ENCODE measurements at places on chromosomes 2 and 18.

DNA sequence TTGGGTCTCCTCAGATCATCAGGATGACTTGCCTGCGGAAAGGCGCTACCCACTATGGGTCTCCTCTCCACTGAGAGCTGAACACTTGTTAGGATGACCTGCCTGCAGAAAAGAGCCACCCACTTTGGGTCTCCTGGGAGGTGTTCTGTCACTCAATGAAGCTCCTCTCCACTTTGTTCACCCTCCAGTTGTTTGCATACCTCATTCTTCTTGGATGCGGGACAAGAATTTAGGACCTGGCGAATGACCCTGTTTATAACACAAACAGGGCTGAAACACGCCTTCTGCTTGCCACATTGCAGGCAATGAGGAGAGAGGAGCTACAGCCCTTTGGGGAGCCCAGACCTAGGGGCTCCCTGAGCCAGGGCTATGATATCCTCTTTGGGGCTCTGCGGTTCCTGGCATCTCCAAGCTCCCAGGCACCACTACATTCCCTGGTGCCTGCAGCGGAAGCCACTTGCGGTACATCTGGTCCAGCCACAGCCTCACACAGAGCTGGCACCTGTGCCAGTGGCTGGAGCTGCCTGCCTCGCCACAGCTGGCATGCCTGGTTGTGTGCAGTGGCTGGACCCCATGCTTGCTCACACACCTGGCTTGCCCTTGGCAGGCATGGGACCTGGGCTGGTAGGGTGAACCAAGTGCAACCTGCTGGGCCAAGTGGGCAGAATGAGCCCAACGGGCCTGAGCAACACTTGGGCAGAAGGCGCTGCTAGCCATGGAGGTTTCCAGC, 20.6 kb downstream of the ANKRD29 start:
- DNase-seq, result no peak

DNA sequence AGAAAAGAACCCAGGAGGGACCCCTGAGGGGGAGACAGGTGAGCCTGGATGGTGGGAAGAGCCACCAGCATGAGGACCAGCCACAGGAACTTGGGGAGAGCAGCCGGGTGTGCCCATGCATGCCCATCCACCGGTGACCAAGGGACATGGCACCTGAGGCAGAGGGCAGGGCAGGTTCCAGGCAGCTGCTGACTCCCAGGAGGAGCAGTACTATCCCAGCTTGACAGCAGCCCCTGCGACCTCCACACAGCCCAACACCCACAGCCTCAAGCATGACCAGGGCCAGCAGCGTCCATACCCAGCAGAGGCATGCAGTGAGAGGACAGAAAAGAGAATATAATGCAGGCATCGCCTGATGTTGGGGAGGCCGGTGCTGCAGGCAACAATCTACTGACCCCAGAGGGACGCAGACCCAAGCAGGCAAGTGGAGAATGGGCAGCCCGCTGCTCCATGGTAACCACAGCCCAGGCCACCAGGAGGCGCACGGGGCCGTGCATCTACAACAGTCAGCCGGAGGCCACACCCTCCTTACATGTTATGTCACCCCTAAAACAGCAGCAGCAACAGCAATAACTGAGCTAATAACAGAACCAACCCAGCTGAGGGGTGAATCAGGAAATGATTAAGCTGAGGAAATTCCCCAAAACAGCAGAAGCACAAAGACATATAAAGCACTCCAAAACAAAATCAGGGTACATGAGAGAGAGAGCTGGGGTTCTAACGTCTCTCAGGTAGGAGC, 44.1 kb downstream of the ANKMY1 start:
- peak; percentile 15 for DNase-seq

DNA sequence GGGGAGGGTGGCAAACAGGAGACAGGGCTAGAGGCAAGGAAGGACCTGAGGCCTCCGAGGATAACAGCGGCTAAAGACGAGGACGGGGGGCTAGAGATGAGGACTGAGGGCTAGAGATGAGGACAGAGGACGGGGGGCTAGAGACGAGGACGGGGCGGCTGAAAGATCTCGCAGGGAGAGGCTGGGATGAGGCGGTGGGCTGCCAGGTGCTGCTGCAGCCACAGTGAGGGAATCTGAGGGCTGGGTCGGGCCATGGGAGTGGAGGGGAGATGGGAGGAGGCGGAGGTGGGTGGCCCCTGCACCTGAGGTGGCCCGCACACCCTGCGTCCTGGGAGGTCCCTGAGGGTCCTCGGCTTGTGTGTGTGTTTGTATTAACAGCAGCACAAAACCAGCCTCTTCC, 350.2 kb upstream of the SALL3 start:
- DNase-seq, result no peak

DNA sequence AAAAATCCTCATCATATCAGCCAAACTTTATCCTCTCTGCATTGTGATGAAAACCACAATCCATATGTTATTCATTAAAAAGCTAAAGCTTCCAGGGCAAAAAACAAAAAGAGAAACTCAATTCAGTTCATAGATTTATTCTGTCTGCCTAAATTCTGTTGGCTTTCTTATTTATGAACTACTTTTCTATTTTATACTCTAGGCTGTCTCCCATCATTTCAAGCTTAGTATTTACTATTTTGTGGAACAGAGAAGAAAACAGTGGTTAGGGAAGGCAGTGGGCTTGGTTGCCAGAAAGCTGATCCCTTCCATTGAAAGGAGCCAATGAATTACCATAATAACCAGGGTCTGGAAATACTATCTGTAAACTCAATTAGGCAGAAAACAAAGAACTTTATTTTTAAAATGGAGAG, 71.8 kb downstream of the RAPH1 start:
- no peak for DNase-seq

DNA sequence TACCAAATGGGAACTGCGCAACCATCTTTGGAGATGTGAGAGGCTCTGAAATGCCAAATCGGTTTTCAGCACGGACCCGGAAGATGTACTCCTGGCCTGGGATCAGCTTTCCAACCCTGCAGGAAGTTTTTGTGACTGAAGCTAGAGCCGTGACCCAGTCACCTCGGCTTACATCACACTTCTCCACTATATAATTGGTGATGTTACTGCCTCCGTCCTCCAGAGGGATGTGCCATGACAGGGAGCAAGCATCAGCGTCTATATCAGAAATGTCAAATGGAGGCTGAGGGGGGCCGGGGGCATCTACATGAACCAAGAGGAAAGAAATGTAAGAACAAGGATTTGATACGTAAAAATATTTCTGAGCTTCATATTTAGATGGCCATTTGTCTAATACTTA, 104.4 kb downstream of the PLEKHA3 start:
- DNase-seq, result no peak

DNA sequence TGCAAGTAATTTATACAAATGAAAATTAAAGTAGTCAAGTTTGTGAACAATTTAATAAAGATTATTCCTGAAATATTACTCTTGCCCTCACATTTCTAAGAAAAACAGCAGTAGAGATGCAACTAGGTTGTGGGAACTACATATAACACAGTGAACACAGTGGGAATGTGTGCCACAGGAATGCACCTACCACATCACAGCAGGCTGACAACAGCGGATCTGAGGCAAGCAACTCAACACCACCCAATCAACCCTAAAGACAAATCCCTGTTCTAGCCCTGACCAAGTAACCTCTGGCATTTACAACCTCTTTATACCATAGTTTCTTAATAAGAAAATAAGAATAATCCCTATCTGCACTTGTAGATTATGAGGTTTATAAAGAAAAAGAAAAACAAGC, 23.4 kb downstream of the MBOAT2 start:
- no peak for DNase-seq

GRCh38 chr2:148237911-148238310, 217.0 kb downstream of the MBD5 start:
- DNase-seq, result no peak

DNA sequence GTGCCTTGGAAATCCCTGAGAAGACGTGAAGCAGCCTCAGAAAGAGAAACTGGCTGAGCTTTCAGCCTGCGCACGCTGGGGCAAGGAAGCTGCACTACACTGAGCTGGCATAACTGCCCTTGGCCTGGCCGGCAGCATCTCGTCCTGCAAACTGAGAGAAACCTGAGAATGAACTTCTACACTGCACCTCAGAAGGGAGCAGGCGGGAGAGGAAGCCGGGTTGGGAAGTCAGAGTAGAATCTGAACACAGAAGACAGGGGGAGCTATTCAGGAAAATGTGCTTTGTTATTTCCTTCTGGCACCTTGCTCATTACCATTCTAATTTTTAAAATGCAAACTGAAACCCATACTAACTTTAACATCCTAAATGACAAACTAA, 70.9 kb downstream of the ZEB2 start:
- DNase-seq, result no peak

GRCh38 chr2:186653511-186653910, 40.3 kb upstream of the FAM171B start:
- no peak for DNase-seq

GRCh38 chr2:199606193-199606780, 148.5 kb upstream of the SATB2 start:
- DNase-seq, result no peak

DNA sequence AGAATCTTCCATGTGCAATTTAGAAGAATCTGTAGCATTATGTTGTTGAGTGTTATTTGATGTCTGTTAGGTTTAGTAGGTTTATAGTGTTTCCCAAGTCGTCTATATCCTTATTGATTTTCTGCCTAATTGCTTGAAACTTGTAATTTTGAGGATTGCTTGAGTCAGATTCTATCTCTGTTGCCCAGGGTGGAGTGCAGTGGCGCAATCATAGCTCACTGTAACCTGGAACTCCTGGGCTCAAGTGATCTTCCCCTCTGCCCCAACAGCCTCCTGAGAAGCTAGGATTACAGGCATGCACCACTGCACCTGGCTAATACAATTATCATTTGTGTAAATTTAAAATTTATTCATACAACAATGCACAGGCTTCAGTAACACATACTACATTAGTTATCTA, 3.1 kb upstream of the TCF23 start:
- DNase-seq, result no peak

DNA sequence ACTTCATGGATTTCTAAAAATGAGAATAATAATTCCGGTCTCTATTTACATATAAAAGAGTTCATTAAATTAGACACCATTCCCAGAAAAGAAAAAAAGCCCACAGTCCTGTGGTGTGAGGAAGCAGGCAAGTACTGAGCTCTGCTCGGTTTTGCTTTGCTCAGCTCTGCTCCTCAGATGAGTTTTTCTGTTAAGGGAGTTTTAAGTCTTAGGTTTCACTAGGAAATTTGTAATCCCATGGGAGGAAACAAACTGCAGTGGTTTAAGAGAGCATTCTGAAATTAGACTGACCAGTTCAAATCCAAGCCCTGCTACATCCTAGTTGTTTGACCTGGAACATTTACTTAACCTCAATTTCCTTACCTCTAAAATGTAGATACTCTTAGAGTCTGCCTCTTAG, 338.6 kb upstream of the MMADHC start:
- no peak for DNase-seq

DNA sequence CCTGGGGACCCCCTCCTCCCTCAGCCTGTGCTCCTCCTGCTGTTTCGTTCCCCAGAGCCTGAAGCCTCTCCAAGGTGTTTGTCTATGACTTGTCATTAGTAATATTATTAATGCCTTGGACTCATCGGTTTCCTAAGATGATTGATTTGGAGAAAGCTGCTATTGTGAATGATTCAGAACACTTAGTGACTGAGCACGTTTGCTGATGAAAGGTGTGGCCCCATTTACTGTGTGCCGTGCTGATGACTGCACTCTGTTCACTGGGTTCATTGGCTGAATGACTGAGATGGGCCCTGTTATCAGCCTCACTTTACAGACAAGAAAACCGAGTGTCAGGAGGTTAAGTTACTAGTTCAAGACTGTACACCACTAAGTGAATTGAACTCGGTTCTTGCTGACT, 111.4 kb downstream of the SPP2 start:
- no peak for DNase-seq

DNA sequence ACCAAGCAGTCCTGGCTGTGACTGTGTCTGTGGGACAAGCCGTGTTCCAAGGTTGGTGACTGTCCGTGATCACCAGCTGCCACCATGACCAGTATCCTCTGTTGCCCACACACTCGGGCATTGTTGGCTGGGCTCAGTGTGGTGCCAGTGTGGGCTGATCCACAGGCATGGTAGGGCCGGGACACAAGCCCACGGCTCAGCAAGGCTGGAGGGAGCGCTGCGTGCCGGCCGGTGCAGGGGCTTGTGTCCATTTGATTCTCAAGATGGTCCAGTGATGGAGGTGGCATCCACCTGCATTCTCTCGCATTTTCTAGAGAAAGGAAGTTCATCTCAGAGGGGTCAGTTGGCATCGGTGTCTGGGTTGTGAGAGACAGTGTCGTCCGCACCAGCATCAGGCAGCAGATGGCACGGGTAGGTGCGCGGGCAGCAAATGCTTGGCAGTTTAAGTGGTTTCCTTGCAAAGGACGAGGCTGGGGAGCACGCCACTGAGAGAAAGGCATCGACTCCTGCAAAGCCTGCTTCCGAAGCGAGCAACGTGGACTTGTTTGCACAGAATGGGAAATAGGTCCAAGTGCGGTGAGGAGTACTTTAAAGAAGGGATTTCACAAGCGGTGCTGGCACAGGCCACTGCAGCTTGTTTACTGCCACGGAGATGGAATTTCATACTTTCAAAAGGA, 20.9 kb downstream of the TWIST2 start:
- no peak for DNase-seq

- no peak for DNase-seq
Measured at GRCh38 chr2:196205011-196205766, 33.8 kb upstream of the STK17B start.

GRCh38 chr18:44945888-44946401, 265.3 kb downstream of the SETBP1 start:
- DNase-seq, result no peak

DNA sequence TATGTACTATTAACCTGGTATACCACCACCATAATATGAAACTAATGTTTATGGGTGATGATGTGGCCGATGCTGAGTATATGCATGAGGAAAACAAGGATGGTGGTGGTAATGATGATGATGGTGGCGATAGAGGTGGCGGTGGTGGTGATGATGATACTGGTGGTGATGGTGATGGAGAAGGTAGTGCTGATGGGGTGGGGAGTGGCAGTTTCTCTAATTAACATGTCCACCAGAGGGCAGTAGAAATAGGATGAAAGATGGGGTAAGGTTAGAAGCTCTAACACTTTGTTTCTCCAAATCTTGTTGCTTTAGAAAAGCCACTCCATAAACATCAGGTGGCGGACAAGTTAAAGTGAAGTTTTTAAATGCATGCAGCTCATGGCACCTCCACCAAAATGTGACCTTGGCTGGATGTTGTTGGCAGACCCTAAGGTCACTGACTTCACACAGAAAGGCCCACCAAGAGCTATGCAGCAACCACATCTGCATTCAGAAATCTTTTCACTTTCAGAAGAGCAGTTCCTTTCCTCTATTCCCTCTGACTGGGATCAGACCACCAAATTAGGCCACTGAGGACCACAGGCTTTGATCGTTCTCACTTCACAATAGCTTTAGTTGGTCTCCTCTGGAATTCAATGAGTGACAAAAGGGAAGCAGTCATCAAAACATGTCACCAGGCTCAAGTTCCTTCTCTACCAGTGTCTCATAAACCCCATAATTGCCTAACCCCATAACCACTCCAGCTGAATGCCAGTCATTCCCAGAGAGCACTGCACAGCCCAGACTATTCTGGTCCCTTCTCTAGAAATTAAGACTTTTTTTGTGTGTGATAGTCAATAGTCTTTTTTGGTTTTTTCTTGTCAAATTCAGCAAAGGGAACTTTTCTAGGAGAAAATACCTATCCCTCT, 7.5 kb upstream of the BCL11A start:
- no peak for DNase-seq
